NCI-H2171 treated with DMSO at 0.1 percent for 48 hours (cell line): ENCODE measurements at places on chromosomes 2 and 18.

GRCh38 chr2:33136566-33136965 lies 189.8 kb downstream of the LTBP1 start:
- DNase-seq: no peak

DNA sequence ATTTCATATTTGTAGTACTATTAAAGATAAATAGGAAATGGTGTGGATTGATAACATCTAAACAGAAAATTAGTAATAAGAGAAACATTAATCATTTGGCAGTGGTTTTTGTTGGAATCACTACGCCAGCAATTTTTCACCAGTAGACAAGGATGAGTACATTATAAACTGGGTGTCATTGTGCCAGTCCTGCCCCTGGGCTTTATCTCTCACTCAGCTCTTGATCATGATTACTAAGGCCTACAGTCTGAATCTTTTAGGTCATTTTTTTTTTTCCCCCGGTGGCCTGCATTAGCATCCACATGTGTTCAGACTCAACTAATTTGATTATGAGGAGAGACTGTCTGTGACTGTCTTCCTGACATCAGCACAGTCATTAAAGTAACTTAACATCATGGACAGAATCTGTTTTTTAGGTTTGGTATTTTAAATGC lies 16.2 kb downstream of the GULP1 start:
- no peak for DNase-seq

GRCh38 chr18:58025733-58026132 lies 18.3 kb upstream of the NEDD4L start:
- no peak for DNase-seq

GRCh38 chr2:119393971-119394748 lies 27.4 kb downstream of the DBI start:
- DNase-seq: no peak

DNA sequence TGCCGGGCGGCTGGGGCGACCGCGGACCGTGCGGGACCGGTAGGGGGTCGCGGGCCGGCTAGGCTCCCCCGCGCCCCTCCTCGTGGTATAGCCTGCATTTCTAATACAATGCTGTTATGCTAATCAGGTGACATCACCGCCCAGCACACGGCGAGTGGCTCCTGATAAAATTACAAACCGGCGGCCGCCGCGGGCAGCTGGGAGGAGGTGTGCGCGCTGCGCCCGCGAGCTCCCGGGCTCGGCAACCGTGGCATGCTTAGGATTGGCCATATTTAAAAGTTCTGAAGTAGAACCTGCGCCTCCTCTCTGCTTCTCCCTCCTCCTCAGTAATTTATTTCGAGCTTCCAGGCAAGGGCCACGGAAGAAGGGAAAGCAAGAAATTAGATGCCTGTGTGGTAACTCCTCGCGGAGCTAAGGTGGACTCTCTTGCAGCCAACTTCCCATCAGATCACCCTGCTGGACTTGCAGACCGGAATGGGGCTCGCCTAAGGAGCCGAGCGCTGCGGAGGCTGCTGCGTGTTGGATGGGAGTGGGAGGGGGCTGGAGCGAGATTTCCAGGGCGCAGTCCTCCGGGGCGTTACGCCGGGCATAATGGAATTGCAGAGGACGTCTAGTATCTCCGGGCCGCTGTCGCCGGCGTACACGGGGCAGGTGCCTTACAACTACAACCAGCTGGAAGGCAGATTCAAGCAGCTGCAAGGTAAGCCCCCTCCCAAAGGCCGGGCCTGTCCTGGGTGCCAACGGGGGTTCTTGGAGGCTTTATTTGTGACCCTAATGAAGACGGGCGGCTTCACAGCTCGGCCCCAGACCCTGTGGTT lies 102.3 kb downstream of the SPTBN1 start:
- DNase-seq: peak; percentile 88

- no peak for DNase-seq
These were observed 43.2 kb downstream of the PHLPP1 start for GRCh38 chr18:62758591-62758990.

GRCh38 chr2:236762628-236763027 lies 193.0 kb downstream of the ACKR3 start:
- DNase-seq: no peak

DNA sequence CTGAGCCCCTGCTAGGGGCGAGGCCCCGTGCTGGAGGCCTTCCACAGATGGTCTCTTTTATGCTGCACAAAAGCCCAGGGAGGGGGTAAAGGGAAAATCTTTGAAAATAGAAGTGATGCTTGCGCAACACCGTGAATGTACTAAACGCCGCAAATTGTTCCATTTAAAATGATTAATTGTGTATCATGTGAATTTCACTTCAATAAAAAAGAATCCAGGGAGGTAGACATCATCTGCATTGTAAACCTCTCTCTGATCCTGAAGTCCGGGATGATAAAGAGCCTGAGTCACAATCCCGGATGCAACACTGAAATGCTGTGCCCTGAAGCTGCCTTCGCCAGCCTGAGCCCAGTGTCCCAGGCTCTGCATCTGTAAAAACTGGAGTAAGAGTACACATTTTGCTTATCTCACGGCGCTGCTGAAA lies 107.7 kb upstream of the PPP1CB start:
- DNase-seq: no peak

DNA sequence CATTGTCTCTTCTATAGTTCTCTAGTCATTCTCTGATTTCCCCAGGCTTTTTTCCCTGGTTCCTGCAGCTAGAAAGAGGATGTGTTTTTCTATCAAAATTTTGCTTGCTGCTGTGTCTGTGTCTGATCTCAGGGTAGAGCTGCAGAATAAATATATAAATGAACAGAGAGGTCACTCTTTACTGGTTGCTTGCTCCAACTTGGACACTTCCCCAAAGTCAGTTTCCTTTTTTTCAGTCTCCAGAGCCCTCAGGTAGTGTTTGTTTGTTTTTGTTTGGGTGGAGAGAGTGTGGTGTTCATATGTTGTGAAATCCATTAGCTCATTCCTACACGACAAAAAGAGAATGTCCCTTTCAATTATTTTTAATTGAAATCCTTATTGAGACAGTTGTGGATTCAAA lies 85.8 kb downstream of the CERS6 start:
- no peak for DNase-seq

DNA sequence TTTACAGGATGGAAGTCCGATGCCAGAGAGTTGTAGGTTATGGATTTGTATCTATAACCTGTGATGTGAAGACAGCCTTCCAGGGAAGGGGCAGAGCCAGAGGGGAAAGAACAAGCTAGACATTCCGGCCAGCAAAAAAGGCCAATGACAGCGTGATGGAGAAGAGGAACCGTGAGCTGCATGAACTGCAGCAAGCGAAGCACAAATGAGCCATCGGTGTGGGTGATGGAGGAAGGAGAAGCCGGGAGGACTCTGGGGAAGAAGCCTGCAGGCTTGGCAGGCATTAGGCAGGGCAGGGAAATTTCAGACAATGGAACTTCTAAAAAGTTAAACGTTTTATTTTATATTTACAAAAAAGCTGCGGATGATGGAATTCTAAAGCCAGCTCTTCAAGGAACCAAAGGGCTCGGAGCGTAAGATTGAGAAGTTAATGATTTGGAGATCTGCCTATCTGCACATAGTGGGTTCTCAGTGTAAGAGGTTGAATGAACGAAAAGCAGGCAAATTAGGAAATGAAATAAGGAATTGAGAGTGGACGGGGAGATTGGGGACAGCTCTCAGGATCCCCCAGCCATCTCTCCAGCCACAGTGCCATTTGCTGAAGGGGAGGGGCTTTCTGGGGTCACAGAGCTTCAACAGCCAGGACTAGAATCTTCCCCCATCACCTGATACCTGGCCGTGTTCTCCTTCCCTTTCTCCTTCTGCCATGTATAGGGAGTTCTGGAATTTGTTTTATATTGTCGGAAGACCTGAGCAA lies 28.4 kb downstream of the NGEF start:
- no peak for DNase-seq

DNA sequence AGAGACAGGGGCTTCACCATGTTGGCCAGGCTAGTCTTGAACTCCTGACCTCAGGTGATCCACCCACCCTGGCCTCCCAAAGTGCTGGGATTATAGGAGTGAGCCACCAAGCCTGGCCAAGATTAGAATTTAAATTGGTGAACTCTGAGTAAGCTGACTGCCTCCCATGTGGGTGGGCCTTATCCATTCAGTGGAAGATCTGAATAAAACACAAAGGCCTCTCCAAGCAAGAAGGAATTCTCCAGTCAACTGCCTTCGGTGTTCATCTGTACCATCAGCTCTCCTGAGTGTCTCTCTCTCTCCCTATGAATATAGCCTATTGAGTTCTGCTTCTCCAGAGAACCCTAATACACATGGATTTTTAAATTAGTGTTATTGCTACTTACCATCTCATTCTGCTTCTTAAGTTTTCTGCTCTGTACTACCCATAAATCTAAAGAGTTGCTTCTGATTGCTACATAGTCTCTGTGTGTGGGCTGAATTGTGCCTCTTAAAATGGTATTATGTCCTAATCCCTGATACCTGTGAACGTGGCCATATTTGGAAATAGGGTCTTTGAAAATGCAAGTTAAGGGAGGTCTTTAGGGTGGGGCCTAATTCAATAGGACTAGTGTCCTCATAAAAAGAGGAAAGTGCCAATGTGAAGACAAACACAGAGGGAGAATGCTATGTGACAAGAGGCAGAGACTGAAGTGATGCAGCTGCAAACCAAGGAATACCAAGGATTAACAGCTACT lies 36.3 kb downstream of the FBXO11 start:
- no peak for DNase-seq

DNA sequence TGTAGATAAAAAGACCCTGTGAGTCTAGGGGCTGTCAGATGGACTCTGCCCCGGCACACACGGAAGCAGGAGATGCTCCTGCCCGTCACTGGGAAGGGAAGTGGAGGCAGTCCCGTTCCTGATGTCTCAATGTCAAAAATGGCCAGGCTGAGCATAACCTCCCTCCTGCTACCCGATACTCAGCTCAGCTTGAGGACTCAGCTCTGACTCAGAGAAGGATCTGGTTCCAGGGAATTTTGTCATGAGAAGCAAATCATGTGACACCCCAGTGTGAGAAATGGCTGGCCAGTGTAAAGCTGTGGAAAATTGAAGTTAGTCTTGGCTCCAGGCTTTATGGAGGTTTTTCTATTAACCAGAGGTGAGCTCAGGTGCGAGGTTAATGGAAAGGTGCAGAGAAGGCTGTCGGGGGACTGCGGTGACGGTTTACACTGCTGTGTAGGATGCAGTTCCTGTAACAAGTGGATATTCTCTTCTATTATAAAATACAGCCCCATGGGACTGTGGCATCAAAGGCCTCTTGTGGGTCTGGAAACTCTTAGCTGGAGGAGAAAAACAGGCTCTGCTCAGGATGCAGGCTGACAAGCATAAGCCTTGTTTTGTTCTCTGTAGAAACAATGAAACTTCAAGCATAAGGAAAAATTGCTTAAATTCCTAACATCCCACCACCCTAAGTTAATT lies 24.7 kb upstream of the AGAP1 start:
- peak; percentile 21 for DNase-seq

DNA sequence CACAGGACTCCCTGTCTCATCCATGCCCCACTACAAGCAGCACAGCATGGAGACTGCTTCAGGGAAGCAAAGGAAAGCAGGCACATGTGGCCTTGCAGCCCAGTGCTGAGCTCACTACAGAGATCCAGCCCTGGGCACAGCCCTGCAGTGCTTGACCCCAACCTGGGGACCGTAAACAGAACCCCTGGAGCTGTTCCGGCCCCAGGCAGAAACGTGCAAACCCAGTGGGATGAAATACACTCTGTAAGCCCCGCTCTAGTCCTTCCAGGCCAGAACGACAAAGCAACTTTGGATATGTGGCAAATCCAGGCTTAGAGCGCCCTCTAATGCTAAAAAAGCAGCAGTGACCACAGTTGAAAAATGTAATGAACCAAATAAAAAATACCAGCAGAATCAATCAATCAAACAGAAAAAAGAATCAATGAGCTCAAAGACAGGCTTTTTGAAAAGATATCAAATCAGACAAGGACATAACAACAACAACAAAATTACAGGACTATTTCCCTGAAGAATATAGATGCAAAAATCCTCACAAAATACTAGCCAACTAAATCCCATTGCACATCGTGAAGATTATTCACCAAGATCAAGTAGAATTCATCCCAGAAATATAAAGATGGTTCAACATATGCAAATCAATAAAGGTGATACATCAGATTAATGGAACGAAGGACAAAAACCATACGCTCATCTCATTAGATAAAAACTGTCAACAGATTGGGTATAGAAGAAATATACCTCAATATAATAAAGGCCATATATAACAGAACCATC lies 45.6 kb downstream of the ZNF519 start:
- DNase-seq: peak; percentile 59

GRCh38 chr2:171201271-171201670 lies 40.6 kb upstream of the TLK1 start:
- DNase-seq: no peak

GRCh38 chr2:219919506-219919905 lies 292.1 kb downstream of the SLC4A3 start:
- no peak for DNase-seq

- DNase-seq: no peak
These were observed 37.9 kb upstream of the TTR start for GRCh38 chr18:31553800-31554199.
